ENCODE measurements at places on chromosomes 4 and X.

- DNase-seq = no peak
Observed at GRCh38 chr4:14607578-14607977, 394.7 kb upstream of the CPEB2 start.

DNA sequence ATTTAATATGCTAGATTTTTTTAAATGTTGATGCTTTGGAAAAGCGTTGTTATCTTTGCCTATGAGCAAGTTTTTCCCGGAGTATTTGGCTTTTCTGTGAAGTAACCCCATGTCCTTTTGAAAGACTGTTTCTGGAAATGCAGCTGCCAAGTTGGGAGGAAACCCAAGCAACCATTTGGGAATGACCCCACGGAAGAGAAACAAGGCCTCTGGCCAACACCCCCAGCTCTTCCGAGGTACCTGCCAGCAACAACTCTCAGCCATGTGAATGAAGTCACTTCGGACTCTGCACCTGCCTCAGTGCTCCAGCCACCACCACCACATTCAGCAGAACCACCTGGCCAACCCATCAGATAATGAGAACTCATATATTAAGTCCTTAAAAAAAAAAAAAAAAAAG, 36.2 kb upstream of the DHRSX start:
- no peak for DNase-seq

DNA sequence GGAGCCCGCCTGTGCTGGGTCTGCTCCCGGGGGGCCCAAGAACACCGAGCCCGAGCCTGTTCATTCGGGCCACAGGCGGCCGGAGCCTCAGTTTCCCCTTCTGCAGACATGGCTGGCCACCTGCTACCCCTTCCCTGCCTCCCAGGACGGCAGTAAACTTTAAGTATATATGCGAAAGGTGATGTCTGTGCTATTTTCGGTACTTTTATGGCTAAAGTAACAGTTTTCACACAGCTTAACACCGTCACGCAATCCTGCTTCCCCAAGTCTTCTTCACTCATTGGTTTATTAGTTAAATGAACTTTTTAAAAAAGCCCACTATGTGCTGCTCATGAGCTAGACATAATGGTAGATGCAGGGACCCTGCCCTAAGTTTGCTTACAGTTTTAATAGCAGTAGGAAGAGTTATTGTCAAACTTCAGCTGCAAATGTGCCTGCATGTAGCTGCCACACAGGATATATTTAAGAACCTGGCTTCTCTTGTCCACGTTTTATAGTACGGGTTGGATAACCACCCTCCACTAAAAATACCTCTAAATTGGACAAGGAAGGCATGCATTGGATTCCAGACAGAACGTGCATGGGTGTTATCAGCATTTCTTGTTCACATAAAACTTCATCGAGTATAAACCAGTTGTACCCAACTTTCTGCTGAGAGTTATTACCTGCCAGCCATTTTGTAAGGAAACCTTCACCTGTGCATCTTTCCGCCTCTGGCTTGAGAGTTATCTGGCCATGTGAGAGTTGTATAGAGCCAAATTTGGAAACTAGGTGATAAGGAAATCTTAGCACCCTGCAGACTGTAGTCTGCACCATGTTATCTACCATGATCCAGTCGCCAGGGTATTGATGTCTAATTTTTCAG, 741 bp downstream of the ANAPC4 start:
- no peak for DNase-seq

DNA sequence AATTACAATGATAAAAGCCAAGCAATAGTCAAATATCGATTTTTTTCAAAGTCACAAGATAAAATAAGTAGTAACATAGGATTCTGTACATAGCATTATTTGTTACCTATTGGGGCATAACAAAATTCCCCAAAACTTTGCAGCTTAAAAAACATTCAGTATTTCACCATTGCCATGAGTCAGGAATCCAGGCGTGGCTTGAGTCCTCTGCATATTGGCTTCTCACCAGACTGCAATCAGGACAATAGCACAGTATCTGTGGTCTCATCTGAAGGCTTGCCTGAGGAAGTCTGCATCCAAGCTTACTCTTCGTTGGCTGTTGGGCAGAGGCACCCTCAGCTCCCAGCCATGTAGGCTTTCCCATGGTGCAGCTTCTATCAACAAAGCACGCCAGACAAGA, 6.2 kb upstream of the CTBP1 start:
- no peak for DNase-seq

- no peak for DNase-seq
Observed at GRCh38 chr4:185587427-185588161, 52.3 kb upstream of the PDLIM3 start.

DNA sequence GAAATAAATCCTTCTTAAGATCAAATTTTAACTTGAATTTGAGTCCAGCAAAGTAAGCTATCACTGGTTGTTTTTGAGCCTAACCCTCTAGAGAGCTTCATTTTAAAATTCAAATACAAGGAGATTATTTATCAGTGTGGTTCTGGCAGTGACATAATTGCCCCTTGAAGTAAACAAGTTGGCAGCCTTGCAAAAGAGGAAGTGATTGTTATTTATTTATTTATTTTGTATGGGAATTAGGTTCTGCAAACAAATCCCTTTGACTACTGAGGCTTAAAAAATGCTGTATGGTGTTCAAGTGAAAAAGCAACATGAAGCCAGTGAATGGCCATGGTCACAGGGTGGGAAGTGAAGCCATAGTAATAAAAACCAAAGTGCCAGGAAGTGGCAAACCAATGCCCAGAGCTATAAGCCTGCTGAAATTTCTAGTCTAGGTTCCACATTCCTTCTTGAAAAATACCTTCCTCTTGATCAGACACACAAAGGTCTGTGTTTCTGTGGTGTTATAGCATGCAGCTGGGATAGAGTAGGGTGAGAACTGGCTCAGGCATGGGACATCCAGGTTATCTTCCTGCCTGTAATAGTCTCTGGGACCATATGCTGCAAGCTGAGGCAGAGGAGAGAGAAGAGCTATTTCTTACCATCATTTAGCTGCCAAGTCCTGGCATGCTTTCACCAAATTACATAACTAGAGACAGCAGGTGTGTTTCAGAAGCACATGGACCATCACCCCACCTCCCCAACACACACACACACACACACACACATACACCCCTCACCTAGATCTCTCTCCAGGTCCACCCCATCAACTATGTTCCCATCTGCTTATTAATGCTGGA, 47.1 kb upstream of the TSPAN7 start:
- no peak for DNase-seq

- DNase-seq = no peak
Observed at GRCh38 chr4:136583567-136583966, 948.7 kb downstream of the PCDH18 start.

DNA sequence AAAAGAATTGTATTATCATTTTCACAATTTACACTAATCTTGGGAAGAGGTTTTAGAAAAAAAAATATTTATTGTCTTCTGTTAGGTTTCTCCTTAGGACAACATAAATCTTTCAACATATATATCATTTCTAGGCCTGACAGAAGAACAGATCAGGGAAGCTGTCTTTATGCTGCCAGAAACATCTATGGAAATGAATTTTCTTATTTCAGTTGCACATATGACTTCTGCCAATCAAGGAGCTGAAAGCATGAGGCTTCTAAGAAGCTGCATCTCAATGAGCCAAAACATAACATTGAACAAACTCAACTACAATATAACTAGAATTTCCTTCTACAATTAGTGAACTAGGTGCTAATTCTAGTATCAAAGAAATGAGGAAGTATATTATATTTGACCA, 258.4 kb downstream of the MAPK10 start:
- no peak for DNase-seq

DNA sequence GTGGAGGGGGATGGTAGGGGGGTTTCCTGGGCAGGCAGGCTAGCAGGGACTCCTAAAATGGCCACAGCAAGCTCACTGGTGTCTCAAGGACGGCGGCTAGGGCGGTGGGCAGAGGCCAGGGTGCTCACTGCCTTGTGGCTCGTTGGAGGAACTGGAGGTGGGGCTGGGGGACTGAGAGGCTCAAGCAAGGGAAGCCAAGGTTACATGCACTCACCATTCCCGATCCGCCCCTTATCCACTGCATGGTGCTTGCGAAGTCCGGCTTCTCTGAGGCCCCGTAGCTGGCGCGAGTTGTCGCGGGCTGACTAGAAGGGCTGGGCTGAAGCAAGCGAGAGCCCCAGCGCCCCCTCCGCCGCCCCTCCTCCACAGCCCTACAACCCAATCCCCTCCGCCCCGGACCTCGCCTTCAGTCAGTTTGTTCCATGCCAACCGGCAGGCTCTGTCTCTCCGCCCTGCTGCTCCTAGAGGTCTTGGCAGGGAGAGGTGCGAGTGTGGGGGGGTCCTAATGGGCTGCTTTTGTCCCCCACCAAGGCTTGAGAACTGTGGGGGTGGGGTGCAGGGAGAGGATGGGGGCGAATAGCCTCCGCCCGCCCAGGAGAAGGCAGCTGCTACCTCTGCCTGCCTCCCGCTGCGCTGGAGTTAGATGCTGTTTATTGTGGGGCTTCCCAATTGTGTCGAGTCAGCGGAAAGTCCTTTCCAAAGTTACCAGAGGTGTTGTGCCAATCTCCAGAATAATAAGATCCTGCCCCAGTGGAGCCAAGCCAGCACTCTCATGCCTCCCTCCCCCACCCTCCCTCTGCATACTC, at the start of gene ARHGEF9:
ARHGEF9 (minus strand) TSS at position 313 of the 806 bp plus-strand sequence; CDS start at position 244, 69 bp downstream.
- peak; percentile 13 for DNase-seq

GRCh38 chr4:152965611-152966010, 29.5 kb downstream of the FHDC1 start:
- no peak for DNase-seq

DNA sequence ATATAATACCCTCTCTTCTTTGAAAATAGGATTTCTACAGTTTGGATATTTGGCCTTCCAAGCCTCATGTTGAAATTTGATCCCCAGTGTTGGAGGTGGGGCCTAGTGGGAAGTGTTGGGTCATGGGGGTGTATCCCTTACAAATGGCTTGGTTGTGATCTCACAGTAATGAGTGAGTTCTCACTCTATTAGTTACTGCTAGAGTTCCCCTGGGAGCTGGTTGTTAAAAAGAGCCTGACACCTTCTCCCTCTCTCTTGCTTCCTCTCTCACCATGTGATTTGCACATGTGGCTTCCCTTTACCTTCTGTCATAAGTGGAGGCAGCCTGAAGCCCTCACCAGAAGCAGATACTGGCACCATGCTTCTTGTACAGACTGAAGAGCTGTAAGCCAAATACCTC, 73.9 kb downstream of the HDAC8 start:
- no peak for DNase-seq

DNA sequence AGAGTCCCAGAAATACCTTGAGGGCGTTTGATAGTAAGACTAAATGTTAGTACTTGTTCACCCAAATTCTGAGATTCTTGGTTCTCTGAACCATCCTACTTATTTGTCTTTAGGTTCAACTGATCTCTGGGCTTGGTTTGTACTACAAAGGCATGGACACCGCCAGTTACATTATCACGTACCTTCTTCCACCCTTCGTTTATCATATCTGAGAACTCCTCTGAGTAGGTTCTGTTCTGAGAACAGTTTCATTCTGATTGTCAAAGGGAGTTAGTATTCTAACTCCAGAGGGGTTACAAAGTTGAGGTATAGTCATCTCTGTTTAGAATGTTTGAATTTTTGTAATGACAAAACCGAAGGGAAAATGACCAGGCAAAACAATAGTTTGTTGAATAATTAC, 19.3 kb downstream of the ZFX start:
- DNase-seq = no peak

- DNase-seq = no peak
Observed at GRCh38 chrX:1488745-1489144, 36.0 kb upstream of the ASMTL start.

GRCh38 chr4:26212528-26212927, 108.3 kb upstream of the RBPJ start:
- DNase-seq = no peak

GRCh38 chrX:115989686-115990085, 180.9 kb upstream of the AGTR2 start:
- no peak for DNase-seq

- DNase-seq = no peak
Observed at GRCh38 chr4:42789041-42789567, 103.4 kb upstream of the GRXCR1 start.

- no peak for DNase-seq
Observed at GRCh38 chrX:88789825-88790224, 42.8 kb downstream of the CPXCR1 start.

DNA sequence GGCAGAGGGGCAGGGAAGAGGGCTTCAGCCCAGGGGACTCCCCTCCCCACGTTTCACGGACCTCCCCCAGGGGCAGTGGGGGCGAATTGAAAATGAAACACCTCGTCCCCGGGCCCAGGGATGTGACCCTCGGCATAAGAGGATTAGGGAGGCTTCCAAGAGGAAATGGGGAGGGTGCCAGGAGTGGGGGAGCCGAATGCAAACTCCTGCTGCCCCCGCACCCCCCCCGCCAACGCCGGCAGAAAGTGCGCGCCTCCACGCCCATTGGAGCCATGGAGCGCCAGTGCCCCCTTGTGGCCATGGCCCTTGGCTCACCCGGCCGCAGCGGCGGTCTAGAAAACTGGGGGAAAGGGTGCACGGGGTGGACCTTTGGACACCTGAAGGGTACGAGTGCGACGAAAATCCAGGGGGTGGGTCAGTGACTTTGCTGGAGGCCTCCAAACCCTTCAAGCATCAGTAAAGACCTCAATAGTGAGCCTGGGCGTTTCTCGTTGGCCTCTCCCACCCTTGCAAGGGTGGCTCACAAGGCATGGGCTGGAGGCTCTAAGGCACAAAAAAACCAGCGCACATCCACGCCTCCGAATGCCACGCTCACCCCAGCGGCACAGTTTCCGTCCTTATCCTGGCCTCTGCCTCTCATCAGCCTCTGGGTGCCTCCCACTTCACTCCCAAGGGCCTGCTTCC, 120.8 kb upstream of the PJA1 start:
- peak; percentile 70 for DNase-seq

- no peak for DNase-seq
Observed at GRCh38 chr4:18815081-18815778, 793.7 kb upstream of the LCORL start.

GRCh38 chr4:164485136-164485535, 268.8 kb upstream of the SMIM31 start:
- no peak for DNase-seq

DNA sequence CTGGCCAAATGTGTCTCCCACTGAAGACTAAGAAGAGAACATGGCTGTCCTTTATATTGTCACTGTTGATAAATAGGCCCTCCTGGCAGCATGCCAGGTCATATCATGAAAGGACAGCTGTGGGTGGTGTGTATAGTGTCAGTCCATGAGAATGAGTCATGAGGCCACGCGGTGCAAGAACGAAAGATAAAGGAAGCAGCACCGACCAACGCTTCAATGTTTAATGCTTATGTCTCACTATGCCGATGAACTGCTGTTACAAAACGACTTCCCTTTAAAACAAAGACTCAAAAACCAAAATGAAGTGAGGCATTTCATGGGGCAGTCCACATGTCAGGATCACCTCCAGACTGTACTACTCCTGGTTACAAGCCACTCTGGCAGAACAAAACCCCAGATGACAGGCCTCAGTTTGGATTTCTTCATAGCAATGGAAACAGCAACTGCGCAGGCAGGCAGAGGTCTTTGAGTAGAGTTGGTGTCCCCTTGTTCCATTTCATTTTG, 5.2 kb upstream of the TCEANC start:
- DNase-seq = peak; percentile 85

DNA sequence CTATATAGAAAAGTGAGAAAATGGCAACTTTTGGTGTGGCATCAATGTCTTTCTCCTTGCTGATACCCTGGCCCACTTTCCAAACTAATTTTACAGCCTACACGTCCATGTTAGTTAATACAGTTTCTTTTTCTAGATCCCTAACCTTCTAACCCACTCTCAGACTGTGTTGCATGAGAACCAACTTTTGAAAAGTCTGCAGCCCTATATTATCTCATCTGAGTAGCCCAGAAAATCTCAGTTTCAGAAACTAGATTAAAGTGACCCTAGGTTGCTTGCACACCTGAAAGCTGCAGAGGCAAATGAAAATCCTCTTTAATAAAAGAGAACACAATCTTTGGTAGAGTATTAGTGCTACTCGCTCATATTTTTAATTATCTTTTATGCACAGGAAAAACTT, 371.6 kb upstream of the EMCN start:
- no peak for DNase-seq
